SK-N-MC (cell line): ENCODE measurements at places on chromosomes 3 and 15.

GRCh38 chr3:22012471-22012870, 261.5 kb upstream of the ZNF385D start:
- no peak for DNase-seq

DNA sequence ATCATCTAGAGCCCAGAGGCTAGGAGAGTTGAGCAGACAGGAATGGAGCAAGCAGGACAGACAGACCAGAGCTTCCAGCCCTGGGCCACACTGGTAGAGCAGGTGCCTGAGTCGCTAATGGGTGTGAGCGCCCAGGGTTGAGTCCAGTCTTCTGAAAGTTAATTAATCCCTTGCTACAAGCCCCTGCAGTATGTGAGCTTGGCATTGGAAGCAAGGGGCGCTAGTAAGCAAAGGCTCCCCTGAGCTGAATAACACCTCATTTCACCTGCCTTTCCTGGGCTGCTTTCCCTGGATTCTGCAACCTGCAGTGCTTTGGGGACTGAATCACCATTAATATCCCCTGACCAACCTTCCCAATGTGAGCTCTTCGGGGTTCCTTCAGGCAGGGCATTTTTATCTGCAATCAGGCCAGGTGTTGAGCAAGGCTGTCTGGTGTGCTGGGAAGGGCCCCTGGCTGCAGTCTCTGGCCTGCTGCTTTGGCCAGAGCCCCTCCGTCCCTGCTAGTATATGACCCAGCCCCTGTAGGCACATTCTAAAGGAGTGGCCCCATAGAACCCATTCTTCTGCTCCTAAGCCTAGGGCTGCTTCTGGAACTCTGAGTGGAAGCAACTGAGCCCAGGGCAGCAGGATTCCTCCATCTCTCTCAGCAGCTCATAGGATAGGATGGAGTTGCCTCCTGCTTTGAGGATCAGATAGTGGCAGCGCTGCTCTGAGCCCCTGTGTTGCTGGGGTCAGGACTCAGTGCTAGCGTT, 45.1 kb upstream of the EPHB1 start:
- DNase-seq, result no peak

DNA sequence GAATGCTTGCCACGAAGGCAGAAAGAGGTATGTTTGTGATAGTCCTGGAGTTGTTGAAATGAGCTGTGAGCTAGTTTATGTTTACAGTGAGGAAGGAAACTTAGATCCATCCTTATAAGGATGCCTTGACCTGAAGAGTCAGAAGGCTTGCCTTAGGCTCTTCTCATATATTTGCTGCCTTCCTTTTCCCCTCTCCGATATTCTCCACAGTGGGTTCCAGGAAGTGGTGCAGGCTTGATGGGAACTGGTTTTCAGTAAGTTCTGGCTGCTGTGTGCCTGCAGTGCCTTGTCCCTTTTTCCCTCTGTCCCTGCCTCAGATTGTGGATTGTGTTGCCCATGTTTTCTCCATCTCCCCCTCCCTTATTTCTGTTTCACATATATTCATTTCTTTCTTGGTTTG, 287.3 kb upstream of the UBE2E1 start:
- no peak for DNase-seq

DNA sequence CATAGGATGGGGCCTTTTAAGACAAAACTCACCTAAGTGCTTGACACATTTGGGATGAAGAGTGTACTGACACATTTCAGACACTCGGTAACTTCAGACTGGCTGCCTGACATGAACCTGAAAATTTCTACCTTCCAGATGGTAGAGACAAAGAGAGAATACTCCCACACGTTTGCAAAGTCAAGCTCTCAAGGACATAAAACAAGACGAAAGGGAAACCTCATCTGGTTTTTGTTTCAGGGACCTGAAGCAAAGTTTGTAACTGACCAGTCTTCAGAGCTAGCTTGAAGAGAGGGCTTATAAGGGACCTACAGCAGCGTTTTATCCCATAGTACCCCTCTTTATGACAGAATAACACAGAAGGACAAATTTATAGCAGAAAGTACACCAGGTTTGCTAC, 41.9 kb downstream of the ZNF621 start:
- no peak for DNase-seq

DNA sequence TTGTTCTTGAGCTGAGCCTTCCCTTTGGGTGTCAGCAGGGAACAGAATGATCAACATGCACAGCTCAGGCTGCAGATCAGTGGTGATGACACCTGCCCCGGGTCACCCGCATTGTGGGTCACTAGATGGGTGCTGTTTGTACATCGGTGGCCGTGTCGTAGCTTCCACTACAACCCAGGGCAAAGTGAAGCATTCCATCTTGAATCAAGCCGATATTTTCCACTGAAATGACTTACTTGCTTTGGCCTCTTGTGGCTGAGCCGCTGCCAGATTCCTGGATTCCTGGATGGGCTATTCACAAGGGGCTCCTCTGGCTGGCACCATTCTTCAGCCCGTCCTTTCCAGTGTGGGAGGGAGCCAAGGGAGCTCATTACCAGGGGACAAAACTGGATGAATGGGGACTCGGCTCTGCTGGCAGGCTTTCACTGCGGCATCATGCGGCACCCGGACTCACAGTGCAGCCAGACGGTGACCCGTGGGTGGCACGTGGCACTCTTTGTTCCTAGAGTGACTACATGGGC, 65.6 kb downstream of the SLCO3A1 start:
- DNase-seq, result no peak

DNA sequence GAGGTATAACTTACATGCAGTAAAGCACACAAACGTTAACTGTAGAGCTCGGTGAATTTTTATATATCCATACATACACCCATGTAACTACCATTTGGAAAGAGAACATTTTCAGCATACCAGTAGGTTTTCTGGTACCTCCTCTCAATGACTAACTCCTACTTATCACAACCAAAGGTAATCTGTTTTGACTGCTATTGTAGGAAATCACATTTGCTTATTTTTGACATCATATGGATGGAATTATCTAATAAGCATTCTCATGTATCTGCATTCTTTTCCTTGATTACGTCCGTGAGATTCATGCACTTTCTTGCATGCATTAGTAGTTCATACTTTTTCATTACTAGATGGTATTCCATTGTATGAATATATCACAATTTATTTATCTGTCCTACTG, 76.8 kb downstream of the CSNK1G1 start:
- no peak for DNase-seq

- DNase-seq, result no peak
Measured at GRCh38 chr3:93924491-93924890, 49.2 kb downstream of the PROS1 start.
